Right cardiac atrium (tissue), 5 donors: ENCODE measurements at places on chromosomes 16 and 17. TPM values are rescaled to one million over a fixed set of nuclear protein-coding genes. Genes with fewer than 3 reads are reported as not detected.

GRCh38 chr16:57810197-57811031, 8.1 kb upstream of the KIFC3 start:
- peak; percentile 89 for DNase-seq

DNA sequence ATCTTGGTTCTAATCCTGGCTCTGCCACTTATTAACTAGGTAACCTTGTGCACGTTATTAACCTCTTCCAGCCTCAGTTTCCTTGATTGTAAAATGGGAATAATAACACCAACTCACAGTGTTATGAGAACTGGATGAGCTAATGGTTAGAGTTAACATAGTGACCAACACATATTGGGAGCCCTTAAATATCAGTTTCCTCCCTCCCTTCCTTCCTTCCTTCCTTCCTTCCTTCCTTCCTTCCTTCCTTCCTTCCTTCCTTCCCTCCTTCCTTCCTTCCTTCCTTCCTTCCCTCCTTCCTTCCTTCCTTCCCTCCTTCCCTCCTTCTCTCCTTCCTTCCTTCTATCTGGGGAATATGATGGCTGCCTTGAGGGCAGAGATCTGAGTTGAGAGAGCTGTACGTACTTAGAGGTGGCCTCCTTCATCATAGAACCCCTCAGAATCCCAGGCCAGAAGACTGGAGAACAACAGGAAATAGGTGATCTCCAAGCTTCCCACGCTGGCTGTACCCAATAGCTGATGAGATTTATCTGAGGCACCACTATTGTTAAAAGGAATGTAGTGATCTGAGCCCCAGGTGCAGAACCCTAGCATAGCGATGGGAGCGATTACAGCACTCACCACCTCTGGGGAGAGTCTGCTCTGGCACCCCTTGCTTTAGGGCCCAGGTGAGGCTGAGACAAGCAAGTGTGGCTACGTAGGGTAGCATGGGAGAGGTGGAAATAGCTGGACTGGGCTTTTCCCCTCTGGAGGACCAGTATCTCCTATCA, 26.2 kb downstream of the CCR7 start:
- DNase-seq = no peak

- DNase-seq = no peak
Observed at GRCh38 chr16:61128545-61129323, 907.5 kb downstream of the CDH8 start.

DNA sequence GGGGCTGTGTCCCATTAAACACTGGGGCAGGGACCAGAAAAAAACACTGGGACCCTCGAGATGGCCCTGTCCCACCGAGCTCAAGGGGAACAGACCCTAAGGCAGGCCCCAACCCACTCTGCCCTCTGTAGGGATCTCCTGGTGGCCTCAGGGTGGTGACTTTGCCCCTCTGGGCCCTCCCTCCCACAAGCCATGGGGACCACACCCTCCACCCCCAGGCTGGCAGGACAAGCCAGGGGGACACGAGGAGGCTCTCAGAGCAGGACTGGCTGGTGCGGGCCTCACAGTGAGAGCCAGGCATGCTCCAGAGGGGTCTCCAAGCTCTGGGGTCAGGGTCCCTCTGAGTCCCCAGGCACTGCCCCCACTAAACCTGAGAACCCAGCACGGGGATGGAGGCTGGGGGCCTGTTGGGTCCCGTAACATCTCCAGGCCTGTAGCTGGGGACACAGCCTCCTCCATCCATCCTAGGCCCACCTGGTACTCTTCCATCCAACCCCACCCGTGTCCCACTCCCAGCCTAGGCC, 14.5 kb upstream of the SRRM2 start:
- no peak for DNase-seq

DNA sequence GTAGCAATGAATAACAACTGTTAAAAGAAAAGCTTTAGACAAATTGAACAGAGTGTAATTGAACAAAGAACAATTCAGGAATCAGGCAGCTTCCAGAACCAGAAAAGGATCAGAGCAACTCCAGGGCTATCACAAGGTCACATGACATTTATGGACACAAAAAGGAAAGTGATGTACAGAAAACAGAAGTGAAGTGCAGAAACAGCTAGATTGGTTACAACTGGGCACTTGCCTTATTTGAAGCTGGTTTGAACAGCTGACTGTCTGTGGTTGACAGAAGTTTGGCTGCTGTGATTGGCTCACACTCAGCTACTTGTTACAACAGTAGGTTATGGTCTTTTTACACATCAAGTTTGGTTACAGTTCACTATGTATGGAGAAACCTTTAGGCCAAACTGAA, 14.8 kb downstream of the EFCAB5 start:
- no peak for DNase-seq

DNA sequence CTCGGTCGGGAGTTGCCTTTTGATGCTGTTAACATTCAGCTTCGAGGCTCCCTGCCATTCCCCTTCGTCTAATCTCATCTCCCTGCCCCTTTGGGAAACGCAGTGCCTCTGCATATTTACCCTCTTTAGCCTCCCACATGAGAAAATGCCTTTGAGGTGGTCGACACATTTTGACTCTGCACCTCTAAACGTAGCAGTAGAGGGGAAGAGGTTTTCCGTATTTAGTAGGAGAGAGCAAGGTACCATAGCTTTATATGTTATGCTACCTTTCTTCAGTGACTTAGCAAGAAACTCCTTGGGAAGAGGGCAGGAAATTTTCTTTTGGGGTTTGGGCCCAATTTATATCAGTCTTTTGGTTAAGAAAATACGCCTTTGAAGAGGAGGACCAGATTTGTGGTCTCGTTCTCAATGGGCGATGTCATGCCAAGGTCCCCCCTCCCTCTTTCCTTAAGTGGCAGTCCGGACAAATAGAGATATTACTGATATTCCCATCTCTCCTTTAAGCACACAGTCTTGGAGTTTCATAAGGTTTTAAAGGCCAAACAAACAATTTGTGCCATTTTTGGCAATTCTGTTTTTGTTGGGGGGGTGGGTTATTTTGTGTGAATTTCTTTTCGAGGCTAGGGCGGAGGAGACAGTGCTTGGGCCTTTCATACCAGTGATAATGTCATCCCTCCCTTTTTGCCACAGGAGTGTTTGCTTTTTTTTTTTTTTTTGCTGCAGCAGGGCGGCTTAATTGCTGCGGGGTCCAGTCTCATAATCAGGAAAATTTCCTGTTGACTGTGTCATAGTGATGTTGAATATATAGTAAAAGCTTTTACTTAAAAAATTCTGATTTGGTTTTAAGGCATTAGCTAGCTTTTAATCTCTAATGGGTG, 1.5 kb downstream of the PAFAH1B1 start:
- no peak for DNase-seq

GRCh38 chr16:30142672-30143346, 19.8 kb upstream of the MAPK3 start:
- DNase-seq = no peak

DNA sequence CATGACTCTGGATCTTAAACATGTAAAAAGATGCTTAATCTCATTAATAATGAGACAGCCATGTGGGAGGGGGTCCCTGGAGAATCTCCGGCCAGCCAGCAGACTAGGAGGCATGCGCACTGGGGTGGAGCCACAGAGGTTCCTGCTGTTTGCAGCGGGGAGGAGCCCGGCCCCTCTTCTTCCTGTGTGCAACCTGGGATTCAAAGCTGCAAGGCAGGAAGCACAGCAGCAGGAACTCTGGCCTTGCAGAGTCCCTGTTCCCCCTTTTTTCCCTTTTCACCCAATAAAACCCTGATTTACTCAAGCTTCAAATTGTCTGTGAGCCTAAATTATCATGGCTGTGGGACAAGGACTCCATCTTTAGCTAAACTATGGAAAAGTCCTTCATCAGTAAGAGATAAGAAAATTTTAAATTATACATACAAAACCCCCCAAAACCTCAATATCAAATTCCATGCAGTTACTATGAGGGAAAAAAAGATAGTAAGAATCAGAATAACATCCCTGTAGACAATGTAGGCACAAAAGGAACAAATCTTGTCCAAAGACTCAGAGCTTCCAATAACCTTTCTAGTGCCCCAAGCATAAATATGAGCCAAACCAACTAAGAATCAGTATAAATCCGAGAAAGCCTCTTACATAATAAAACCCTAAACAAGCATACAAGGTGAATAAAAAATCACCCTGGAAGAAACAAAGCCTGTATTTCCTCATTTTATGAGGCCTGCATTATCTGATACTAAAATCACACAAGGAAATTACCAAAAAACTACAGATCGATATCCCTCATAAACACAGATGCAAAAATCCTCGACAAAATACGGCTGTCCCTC, 12.1 kb downstream of the CFDP1 start:
- peak; percentile 91 for DNase-seq

- peak; percentile 72 for DNase-seq
Observed at GRCh38 chr17:17044846-17045561, 2.7 kb downstream of the MPRIP start.

DNA sequence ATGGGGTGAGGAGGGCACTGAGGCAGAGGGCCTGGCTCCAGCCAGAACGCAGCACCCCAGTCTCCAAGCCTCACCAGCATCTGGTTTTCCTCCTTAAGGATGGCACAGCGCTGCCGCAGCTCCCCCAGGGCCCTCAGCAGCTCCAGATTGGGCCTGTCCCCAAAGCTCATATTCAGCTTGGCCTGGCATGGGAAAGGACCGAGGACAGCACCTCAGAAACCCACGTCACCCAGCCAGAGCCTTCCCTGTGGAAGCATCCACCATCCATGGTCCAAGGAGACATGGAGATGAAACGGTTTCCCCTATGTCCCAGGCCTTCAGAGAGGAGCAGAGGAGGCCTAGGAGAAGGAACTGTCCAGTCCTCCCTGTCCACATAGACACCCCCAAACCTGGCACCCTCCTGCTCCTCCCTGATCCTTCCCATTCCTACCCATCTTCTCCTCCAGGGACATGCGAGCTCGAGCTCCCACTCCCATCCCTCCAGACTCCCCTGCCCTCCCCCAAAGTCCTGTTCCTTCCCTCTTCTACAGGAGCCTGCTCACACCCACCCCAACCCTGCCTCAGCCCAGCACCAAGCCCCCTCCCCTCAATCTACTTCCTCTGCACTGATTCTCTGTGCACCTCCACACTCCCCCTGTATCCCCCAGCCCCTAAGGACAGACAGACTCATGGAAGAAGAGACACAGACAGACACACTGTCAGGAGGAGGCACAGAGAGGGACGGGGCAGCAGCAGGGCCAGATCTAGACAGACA, 1.8 kb downstream of the TSPOAP1 start:
- DNase-seq = no peak

- DNase-seq = no peak
Observed at GRCh38 chr17:34269969-34270368, at the start of gene CCL7. CCL7 (plus strand) TSS chr17:34270221; CDS start chr17:34270291, 70 bp downstream.

DNA sequence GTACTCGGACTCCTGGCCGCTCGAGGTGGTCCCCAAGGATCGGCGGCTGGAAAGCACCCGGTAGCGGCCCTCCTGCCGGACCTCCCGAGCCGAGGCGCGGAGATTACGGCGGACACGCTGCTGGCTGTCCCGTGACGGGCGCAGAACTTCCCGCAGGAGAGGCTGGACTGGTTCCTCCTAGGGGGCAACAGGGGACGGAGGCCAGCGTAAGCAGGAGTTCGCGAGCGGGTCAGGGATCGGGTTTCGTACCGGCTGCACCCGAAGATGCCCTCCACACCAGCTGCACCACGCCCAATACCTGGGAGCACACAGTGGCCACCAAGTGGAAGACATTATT, 341 bp downstream of the SLC7A6OS start:
- peak; percentile 71 for DNase-seq

- DNase-seq = no peak
Observed at GRCh38 chr16:28898266-28898665, 20.0 kb downstream of the ATP2A1 start.

DNA sequence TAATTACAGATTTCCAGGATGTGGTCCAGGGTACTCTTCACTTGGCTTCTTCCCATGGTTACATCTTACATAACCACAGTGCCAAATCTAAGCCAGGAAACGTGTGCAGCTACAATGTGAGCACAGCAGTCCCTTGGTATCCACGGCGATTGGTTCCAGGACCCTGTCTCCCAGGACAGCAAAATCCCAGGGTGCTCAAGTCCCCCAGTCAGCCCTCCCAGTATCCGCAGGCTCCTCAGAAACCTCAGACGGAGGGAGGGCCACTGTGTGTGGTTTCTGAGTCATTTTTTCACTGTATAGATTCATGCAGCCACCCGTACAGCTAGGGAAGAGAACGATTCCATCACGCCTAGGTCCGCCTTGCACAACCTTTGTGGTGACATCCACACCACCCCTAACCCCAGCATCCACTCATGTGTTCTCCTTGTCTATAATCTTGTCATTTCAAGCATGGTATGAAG, 11.1 kb upstream of the ATP2C2 start:
- DNase-seq = no peak

GRCh38 chr17:82684228-82684841, 14.2 kb downstream of the RAB40B start:
- no peak for DNase-seq

- no peak for DNase-seq
Observed at GRCh38 chr17:37568350-37569053, 40.7 kb downstream of the SYNRG start.

ORC6 gene
- total RNA-seq = 2.5 TPM

HS3ST2 gene
- 0.83 TPM for total RNA-seq

HSD17B1 gene
- total RNA-seq = 1.2 TPM

CD300E gene
- total RNA-seq = 0.59 TPM

CA7 gene
- total RNA-seq = not detected

USP32 gene
- total RNA-seq = 43.2 TPM

CCL13 gene
- 0.40 TPM for total RNA-seq
